ENCODE measurements at places on chromosomes 6 and 20. TPM values are rescaled to one million over a fixed set of nuclear protein-coding genes. Genes with fewer than 3 reads are reported as not detected.

SLC18B1 gene
- 10.2 TPM for total RNA-seq

SLC17A9 gene
- 2.3 TPM for total RNA-seq

DAAM2 gene
- 37.2 TPM for total RNA-seq

SERINC3 gene
- 42.9 TPM for total RNA-seq

TNNC2 gene
- total RNA-seq: 2,441 TPM

ULBP1 gene
- total RNA-seq: 0.41 TPM

PHIP gene
- total RNA-seq: 55.2 TPM

BPI gene
- total RNA-seq: 0.21 TPM

SAMD3 gene
- total RNA-seq: 4.8 TPM

GRIK2 gene
- total RNA-seq: 3.1 TPM

GHRH gene
- not detected for total RNA-seq

DST gene
- total RNA-seq: 589 TPM

CEP162 gene
- 16.1 TPM for total RNA-seq

LINC00237 gene
- not detected for total RNA-seq

C20orf204 gene
- total RNA-seq: 0.82 TPM

LGSN gene
- not detected for total RNA-seq

SYCP2 gene
- 6.6 TPM for total RNA-seq

EYA4 gene
- 31.4 TPM for total RNA-seq

IL17F gene
- not detected for total RNA-seq

NOTCH4 gene
- total RNA-seq: 10.6 TPM

ESR1 gene
- total RNA-seq: 0.72 TPM

LTB gene
- 1.7 TPM for total RNA-seq

ADGRF4 gene
- 2.6 TPM for total RNA-seq

CASP8AP2 gene
- total RNA-seq: 26.9 TPM

SEL1L2 gene
- not detected for total RNA-seq

GSTA4 gene
- 51.9 TPM for total RNA-seq

TPX2 gene
- total RNA-seq: 19.6 TPM

ULBP2 gene
- total RNA-seq: not detected

SLC32A1 gene
- not detected for total RNA-seq

TMEM14C gene
- 77.5 TPM for total RNA-seq
